ENCODE measurements at places on chromosomes 13 and 19.

- DNase-seq, result peak; percentile 39
These were observed 160.4 kb upstream of the SGCG start for GRCh38 chr13:23020246-23020843.

GRCh38 chr19:30017172-30017571 is 75.1 kb downstream of the URI1 start:
- no peak for DNase-seq

GRCh38 chr13:50261130-50261901 is 246.1 kb downstream of the KCNRG start:
- no peak for DNase-seq

DNA sequence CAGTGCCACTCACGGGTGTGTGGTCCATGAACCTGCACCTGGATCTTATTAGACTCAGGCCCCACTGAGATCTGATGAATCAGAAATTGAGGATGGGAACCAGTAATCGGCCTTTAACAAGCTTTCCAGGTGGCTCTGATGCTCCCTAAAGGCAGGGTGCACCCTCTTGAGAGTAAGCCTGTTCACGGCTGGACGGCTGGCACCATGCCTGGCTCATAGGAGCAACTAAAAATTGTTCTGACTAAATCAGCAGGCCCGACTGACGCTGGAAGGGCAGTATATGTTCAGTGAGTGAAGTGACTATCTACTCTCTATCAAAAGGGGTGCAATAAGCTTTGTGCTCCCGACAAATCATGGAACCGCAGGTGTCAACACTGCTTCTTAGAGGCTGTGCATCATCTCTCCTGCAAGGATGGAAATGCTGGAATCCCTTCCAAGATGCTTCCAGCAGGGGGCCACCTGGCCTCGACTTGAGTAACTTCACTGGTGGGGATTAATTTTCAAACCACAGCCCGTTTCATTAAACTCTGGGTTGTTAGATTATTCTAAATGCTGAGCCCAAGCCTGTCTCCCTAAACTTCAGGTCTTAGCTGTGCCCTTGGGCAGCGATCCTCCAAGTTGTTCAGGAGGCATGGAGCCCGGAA is 28.4 kb downstream of the TMTC4 start:
- DNase-seq, result no peak
